ENCODE measurements at places on chromosomes 2 and 18. TPM values are rescaled to one million over a fixed set of nuclear protein-coding genes. Genes with fewer than 3 reads are reported as not detected.

- peaks cover 21% of the 10 kb centered on the region for H3K36me3 ChIP-seq
- H3K4me1 ChIP-seq: peaks cover 76% of the 10 kb centered on the region
- H3K27me3 ChIP-seq: peaks cover 3% of the 10 kb centered on the region
- no peak for DNase-seq
- no peak overlapping the region for H3K4me3 ChIP-seq
Measured at GRCh38 chr2:64696636-64697035, 42.9 kb upstream of the SERTAD2 start.

DNA sequence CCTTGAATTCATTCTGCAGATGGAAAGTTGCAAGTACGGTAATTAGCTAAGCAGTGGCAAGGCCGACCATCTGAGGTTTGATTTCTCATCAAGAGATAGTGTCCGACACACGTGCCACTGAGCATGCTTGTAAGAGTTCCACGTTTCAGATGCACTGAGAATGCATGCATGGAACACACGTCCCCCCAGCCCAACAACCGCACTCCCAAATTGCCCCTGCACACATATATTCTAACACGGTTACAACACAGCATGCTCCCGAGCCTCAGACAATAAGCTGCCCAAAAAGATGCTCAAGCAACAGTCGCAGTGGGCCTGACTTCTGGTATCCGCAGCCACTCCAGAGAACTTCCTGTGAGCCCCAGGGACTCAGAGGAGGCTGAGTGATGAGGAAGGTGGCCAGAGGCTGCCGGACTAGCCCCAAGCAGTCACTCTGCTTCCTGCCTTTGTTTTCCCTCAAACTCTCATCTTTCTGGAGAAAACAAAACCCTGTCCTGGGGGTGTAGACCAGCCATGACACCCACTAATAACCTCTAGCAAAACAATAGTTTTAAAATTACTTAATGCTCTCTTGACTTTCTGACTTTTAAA lies 204.0 kb downstream of the TGIF1 start:
- no peak for DNase-seq
- peaks cover 17% of the 10 kb centered on the region for H3K36me3 ChIP-seq
- peaks cover 54% of the 10 kb centered on the region for H3K4me1 ChIP-seq

GRCh38 chr2:134558208-134558830 lies 160.5 kb downstream of the TMEM163 start:
- no peaks in the 10 kb centered on the region for H3K36me3 ChIP-seq
- H3K4me1 ChIP-seq: peaks cover 6% of the 10 kb centered on the region
- H3K27me3 ChIP-seq: peaks cover 27% of the 10 kb centered on the region
- no peak overlapping the region for H3K27ac ChIP-seq
- H3K4me3 ChIP-seq: no peak overlapping the region
- DNase-seq: no peak

DNA sequence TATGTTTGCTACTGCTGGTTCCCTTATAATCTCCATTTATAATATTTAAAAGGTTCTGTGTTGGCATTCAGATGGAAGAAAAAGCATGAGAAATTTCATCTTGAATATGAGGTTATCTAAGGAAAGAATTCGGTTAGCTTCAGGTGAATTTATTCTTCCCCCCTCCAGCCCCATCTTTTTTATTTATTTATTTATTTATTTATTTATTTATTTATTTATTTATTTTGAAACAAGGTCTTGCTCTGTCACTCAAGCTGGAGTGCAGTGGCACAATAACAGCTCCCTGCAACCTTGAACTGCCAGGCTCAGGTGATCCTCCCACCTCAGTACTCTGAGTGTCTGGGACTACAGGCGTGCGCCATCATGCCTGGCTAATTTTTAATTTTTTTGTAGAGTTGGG lies 95.5 kb upstream of the VWC2L start:
- H3K27me3 ChIP-seq: no peaks in the 10 kb centered on the region
- no peaks in the 10 kb centered on the region for H3K36me3 ChIP-seq
- no peak overlapping the region for H3K27ac ChIP-seq
- no peak for DNase-seq
- peaks cover 27% of the 10 kb centered on the region for H3K4me1 ChIP-seq

DNA sequence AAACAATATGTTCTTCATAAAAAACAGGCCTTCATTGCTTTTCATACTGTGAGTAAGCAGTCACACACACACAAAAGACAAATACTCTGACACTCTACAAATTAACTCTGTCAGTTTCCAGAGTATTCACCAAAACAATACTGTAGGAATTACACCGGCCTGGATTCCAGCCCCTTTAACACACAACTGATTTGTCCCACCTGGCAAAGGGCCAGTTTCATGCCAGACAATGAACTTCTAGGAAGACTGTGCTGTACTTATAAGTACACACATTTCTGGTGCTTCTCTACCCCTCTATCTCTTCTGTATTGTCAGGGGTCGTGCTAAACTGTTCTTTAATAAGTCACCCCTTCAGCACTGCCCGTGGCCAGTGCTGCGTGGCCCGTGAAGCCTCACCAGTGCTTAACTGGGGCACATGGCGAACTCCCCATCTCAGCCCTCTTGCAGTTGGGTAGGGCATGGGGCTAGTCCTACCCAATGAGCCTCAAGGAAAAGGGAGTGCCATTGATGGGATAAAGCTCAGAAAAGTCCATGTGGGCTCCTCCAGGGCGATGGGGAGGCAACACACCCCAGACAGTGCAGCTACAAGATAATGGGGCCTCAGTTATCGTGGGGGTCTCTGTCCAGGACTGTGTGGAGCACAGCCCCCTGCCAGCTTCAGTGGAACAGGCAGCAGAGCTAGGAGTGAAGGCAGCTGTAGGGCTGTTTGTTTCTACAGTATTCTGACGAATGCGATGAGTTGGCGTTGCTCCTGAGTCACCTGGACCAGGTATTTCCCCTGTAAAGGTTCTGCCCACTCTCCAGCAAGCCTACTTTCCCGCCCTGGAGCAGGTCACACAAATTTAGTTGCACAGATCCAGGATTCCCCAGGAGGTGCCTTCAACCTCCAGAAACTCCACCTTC lies 99.0 kb downstream of the SP3 start:
- peaks cover 45% of the 10 kb centered on the region for H3K27me3 ChIP-seq
- H3K27ac ChIP-seq: no peak overlapping the region
- no peak for DNase-seq
- H3K36me3 ChIP-seq: no peaks in the 10 kb centered on the region
- no peak overlapping the region for H3K4me3 ChIP-seq

DNA sequence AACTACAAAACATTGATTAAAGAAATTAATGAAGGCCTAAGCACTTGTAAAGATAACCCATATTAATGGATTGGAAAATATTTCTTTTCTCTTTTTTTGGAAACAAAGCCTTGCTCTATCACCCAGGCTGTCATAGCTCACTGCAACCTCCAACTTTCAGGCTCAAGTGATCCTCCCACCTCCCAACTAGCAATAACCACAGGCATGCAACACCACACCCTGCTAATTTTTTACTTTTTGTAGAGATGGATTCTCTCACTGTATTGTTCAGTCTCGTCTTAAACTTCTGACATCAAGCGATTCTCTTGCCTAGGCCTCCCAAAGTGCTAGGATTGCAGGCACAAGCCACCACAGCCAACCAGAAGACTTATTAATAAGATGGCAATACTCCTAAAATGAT lies 73.4 kb upstream of the NDUFV2 start:
- no peaks in the 10 kb centered on the region for H3K36me3 ChIP-seq
- DNase-seq: no peak
- H3K27me3 ChIP-seq: peaks cover 4% of the 10 kb centered on the region
- H3K4me1 ChIP-seq: peaks cover 39% of the 10 kb centered on the region

GRCh38 chr2:226405465-226405864 lies 394.2 kb downstream of the IRS1 start:
- H3K4me3 ChIP-seq: no peak overlapping the region
- H3K27me3 ChIP-seq: no peaks in the 10 kb centered on the region
- DNase-seq: no peak
- peaks cover 23% of the 10 kb centered on the region for H3K4me1 ChIP-seq
- H3K27ac ChIP-seq: no peak overlapping the region

- H3K4me3 ChIP-seq: no peak overlapping the region
- no peaks in the 10 kb centered on the region for H3K36me3 ChIP-seq
- peaks cover 2% of the 10 kb centered on the region for H3K27me3 ChIP-seq
- H3K4me1 ChIP-seq: peaks cover 49% of the 10 kb centered on the region
Measured at GRCh38 chr2:42928692-42929545, 136.5 kb upstream of the HAAO start.

DNA sequence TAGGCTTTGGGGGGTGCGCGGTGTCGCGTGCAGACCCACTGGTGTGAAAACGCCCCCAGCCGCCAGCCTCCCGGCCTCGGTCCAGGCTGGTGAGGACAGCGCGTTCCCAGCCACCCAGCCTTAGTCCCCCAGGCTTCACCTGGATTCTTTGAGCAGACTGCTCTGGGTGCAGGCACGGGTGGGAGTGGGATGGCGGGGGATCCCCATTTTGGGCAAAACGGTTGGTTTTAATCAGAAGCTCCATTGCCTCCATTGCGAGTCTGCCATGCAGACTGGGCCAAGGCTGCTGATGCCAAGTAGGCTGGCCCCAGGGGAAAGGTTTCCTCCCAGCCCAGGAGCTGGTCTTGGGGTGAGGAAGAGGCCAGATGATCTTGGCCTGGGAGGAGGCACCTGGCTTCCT lies 445 bp downstream of the MLPH start:
- no peak for DNase-seq
- H3K36me3 ChIP-seq: peaks cover 40% of the 10 kb centered on the region
- H3K27ac ChIP-seq: peak overlapping the region; percentile 41
- no peaks in the 10 kb centered on the region for H3K27me3 ChIP-seq

- peak; percentile 51 for DNase-seq
- peak overlapping the region; percentile 46 for H3K27ac ChIP-seq
- peaks cover 66% of the 10 kb centered on the region for H3K4me1 ChIP-seq
- peak overlapping the region; percentile 37 for H3K4me3 ChIP-seq
- no peaks in the 10 kb centered on the region for H3K36me3 ChIP-seq
Measured at GRCh38 chr2:205657579-205657978, 24.7 kb upstream of the NRP2 start.

DNA sequence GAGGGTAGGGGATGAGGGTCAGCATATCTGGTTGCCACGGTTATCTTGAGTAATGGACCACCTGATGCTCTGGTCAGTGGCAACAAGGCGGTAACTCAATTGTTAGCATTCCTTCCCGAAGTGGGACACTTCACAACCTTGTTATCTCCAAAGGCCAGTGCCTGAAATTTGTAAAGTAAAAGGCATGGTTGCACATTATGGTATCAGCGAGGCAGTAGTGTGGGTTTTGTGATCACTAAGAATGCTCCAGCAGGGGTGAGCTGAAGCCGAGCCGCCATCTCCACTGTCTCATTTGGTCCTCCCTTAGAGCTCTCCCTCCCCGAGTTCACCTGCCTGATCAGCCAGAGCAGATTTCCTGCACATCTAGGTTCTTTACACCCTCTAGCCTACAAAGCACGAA lies 50.5 kb upstream of the LGALSL start:
- DNase-seq: no peak
- H3K36me3 ChIP-seq: no peaks in the 10 kb centered on the region
- H3K27ac ChIP-seq: no peak overlapping the region

- 0 out of 2 replicates have a peak, but pooled peaks cover 5% of the 10 kb centered on the region for H3K36me3 ChIP-seq
- peaks cover 29% of the 10 kb centered on the region for H3K4me1 ChIP-seq
- no peak for DNase-seq
- H3K27ac ChIP-seq: no peak overlapping the region
Measured at GRCh38 chr2:222248256-222248655, 50.5 kb downstream of the PAX3 start.

DNA sequence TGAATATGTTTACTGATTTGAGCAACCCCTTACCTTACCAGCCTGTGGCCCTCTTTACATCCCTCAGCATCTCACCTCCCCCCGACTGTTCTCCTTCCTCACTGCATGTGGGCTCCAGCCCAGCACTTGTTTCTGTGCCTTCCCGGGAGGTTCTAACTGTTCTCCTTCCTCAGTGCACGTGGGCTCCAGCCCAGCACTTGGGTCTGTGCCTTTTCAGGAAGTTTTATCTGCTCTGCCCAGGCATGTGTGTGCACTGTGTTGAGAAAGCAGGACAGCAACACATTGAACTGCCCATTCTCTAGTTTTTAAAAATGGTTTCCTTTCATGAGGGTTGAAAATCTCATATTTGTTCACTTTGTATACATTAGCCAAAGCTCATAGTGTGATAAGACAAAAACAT lies 158.4 kb downstream of the ATP9B start:
- no peak overlapping the region for H3K4me3 ChIP-seq
- no peaks in the 10 kb centered on the region for H3K4me1 ChIP-seq
- no peaks in the 10 kb centered on the region for H3K27me3 ChIP-seq
- DNase-seq: no peak

GRCh38 chr2:22970284-22970975 lies 414.5 kb upstream of the KLHL29 start:
- no peaks in the 10 kb centered on the region for H3K4me1 ChIP-seq
- no peak for DNase-seq
- no peak overlapping the region for H3K27ac ChIP-seq
- no peaks in the 10 kb centered on the region for H3K27me3 ChIP-seq
- H3K36me3 ChIP-seq: no peaks in the 10 kb centered on the region

DNA sequence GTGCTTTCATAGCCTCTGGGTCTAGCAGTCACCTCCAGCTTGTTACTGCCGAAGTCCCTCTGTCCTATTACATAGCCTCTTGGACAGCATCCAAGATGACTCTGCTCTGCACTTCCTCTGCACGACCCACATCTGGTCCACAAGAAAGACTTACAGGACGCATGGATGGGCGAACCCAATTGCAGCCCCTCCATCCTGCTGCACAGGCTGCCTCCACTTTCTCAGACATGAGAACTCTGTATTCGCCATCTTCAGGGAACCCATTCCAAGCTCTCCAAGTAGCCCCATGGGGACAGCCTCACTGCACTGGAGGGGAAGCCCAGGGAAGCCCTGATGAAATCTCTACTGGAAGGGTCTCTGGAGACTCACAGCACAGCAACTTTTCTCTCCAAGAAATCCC lies 172.1 kb downstream of the GFPT1 start:
- peaks cover 29% of the 10 kb centered on the region for H3K36me3 ChIP-seq
- H3K4me3 ChIP-seq: no peak overlapping the region
- no peaks in the 10 kb centered on the region for H3K27me3 ChIP-seq

DNA sequence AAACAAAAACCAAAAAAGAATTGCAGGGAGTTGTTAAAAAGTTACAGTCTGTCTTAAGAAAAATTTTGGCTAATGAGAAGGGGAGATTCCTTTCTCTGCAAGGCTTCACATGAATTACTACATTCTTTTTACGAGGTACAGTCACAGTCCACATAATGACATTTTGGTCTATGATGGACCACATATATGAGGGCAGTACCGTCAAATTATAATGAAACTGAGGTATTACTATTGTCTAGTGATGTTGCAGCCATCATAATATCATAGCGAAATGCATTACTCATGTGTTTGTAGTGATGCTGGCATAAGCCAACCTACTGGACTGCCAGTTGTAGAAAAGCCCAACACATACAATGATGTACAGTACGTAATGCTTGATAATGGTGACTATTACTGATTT lies 12.5 kb downstream of the SERPINB7 start:
- H3K4me1 ChIP-seq: peaks cover 50% of the 10 kb centered on the region
- H3K27ac ChIP-seq: peak overlapping the region; percentile 88
- H3K27me3 ChIP-seq: no peaks in the 10 kb centered on the region
- peak overlapping the region; percentile 47 for H3K4me3 ChIP-seq
- no peak for DNase-seq
- H3K36me3 ChIP-seq: peaks cover 56% of the 10 kb centered on the region

- no peak overlapping the region for H3K4me3 ChIP-seq
- H3K36me3 ChIP-seq: no peaks in the 10 kb centered on the region
- no peak overlapping the region for H3K27ac ChIP-seq
- DNase-seq: no peak
- peaks cover 13% of the 10 kb centered on the region for H3K4me1 ChIP-seq
Measured at GRCh38 chr18:58276789-58277739, 233.0 kb downstream of the NEDD4L start.

The CYP27C1 gene
- total RNA-seq: 0.05 TPM

The FBXO48 gene
- total RNA-seq: 0.85 TPM

The CSRNP3 gene
- total RNA-seq: not detected

The TXNL4A gene
- 168 TPM for total RNA-seq

The DNAH7 gene
- total RNA-seq: 0.16 TPM

The ADRA2B gene
- not detected for total RNA-seq

The WDR12 gene
- 54.8 TPM for total RNA-seq

The CYP27A1 gene
- 0.18 TPM for total RNA-seq

Data from HFFc6 (cell line).